T-cell (primary cell): ENCODE measurements at places on chromosomes 3 and 15.

GRCh38 chr15:58163985-58164384, 25.8 kb downstream of the AQP9 start:
- no peak for DNase-seq

- no peak for DNase-seq
Measured at GRCh38 chr3:152581951-152582350, 253.0 kb upstream of the P2RY1 start.

DNA sequence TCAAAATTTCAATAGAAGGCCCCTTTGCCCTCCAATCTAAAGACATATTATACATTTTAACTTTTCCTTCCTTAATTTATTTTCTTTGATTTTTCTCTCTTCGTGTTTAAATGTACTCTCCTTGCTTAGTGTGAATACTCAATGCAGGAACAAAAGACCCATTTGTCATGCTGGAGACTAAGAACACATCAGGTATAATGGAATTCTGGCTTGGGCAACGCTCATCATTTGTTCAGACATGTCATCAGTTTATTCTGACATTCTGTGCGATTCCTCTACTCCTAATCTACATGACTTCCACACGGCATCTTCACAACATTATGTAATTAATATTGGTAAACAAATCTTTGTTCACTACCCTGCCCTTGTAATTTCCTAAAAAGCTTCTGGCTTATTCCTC, 136.6 kb upstream of the LRRN1 start:
- no peak for DNase-seq

- no peak for DNase-seq
Measured at GRCh38 chr3:143507735-143508580, 340.3 kb downstream of the SLC9A9 start.

- DNase-seq = peak; percentile 17
Measured at GRCh38 chr15:33737687-33738601, 230.4 kb upstream of the CHRM5 start.

GRCh38 chr15:98154863-98155262, 194.4 kb downstream of the ARRDC4 start:
- no peak for DNase-seq

- DNase-seq = no peak
Measured at GRCh38 chr3:177295116-177295515, 97.8 kb upstream of the TBL1XR1 start.

DNA sequence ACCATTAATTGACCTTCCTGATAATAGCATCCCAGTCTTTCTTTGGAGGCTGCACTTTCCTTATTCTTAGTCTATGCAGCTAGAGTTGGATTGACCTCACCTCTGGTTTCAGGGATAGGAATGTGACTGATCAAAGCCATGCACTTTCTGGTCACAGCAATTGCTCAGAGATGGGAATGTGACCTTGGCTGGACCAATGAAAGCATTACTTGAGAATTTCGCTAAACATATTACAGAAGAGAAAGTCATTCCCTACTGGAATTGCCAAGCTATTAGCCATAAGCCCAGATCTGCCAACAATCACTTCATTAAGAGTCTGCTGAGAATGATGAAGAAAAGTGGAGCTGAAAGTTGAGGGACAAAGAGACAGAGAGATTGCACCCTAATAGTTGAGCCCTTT, 32.7 kb downstream of the RTP1 start:
- DNase-seq = no peak

DNA sequence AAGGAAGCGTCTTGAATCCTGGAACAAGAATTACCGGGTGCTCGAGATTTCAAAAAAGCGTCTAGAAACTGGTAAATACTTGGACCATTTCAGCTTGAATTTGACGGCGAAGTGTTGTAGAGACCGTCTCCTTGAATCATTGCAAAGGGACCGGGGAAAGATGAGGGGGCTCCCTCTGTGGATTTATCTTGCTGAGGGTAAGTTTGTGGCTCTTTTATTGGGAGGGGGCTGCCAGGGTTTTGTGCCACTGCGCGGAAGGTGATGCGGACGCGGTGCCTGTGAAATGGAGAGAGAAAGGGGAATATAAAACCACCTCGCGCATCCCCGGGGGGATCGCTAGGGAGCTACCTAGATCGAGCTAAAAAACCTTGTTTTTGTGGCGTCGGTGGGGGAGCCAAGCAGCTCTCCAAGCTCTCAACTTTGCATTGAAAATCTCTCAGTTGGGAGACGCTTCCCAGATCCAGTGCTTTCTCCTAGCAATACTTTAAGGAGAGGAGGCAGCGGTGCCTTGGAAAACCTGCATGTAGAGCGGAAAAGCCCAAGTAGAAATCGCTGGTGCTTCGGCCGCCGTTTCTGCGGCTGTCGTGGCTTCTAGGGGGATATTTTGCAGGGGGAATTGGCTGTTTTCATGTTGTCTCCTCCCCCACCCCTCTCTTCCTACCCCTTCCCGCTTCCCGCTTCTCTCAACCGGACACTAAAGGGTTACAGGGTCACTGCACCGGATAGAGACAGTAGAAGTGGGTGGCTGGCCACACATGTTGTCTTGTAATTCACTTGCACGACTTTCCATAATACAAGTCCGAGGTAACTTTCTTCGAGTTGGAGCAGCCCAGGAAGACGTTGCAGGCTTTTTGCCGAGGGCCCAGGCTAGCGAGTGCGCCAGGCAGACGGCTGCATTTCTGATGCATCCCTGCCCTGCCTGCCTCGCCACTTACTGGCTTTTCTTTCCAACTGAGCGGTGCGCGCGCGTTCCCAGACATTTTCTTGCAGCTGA, 187.6 kb downstream of the NLGN1 start:
- no peak for DNase-seq

DNA sequence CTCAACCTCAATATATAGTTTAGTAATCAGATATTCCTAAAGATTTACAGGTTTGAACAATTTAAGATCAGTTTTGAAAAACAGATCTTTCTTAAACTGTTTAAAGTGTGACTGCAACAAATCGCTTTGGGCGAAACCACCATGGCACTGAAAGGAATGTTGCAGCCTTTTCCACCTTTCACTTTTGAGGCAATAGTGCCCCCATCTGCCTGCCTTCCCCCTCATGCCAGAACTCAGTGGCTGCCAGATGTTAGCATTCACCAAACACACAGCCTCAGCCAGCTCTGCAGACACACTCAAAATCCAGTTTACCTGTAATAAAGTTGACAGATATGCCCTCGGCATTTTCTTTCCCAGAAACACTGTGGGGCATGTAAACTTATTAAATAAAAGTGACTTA, 3.3 kb downstream of the LYSMD4 start:
- no peak for DNase-seq

- DNase-seq = no peak
Measured at GRCh38 chr3:101852983-101853840, 3.9 kb downstream of the NFKBIZ start.

DNA sequence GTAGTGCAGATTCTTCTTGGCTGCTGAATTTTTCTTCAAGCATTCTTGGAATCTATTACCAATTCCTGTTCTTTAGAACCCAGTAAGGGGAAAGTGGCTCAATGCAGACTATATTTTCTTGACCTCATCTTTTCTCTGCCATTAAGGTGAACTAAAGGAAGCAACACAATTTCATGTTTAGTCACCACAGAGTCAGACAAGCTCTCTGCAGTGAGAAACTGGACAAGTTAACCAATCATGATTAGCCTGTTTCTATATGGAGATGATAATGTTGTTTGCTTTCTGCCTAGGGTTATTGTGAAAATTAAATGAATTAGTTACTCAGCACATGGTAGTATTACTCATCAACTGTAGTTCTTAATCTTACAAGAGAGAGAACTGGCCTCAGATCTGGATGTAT, 1075.1 kb downstream of the AGBL1 start:
- no peak for DNase-seq

- DNase-seq = no peak
Measured at GRCh38 chr15:91146728-91147127, 46.7 kb downstream of the SV2B start.

DNA sequence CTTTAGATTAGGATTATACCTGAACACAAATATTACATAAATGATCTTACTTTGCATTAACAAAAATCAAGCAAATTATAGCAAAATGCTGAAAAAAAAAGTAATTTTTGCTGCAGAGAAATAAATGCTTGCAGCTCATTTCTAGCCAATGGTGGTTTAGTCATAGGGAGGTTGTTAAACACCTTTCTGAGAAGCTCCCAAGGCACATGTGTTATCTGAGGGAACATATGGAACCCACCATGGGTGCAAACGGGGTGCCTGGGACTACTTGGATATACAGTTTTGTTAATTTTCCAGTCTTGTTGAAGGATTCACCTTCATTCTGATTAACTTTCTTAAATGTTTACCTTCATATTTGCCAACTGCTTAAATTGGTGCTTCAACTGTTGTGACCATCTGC, 8.9 kb upstream of the RAMAC start:
- no peak for DNase-seq

- no peak for DNase-seq
Measured at GRCh38 chr3:14340960-14341708, 61.3 kb upstream of the SLC6A6 start.

DNA sequence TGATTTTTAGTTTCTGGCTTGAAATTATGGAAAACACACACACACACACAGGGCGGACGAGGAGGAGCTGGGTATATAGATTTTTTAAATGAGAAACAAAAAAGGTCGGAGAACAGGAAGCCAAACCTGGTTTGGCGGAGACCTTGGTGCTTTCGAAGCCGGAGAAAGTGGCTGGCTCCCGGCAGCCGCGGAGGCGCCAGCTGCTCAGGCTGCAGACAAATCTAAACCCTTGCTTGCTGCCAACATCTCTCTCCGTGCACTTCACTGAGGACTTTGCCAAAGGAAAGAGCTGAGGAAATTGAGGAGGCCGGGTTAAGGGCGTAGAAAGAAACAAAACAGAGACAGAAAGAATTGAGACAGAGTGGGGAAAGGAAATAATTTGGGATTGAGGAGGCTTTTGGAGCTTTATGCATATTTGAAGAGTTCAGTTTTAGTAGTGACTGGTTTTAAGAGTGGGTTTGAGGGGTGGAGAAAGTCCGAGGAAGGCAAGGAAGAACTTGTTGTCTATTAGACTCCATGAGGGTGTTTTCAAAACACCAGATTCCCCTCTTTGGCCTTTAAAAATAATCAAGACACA, 2.2 kb downstream of the ZIC1 start:
- DNase-seq = no peak

DNA sequence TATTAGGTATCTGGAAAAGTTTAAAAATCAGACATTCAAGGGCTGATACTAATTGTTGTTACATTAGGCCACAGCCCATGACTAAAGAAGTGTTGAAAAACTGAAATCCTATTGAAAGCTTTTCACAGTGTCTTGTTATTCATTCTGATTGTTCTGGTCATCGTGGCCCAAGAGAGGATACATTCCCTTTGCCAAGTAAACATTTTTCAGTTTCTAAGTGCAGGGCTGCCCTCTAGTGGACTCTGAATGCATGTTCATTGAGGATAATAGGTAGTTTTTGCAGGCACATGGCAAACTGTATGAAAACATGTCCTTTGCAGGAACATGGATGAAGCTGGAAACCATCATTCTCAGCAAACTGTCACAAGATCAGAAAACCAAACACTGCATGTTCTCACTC, 181.1 kb downstream of the MYRIP start:
- no peak for DNase-seq

GRCh38 chr3:65733459-65733858, 305.3 kb downstream of the MAGI1 start:
- no peak for DNase-seq

GRCh38 chr3:142180761-142181362, 31.5 kb upstream of the TFDP2 start:
- DNase-seq = peak; percentile 11

- DNase-seq = no peak
Measured at GRCh38 chr3:76242886-76243753, 457.8 kb upstream of the ZNF717 start.

- DNase-seq = no peak
Measured at GRCh38 chr3:26281284-26281985, 341.1 kb upstream of the LRRC3B start.

DNA sequence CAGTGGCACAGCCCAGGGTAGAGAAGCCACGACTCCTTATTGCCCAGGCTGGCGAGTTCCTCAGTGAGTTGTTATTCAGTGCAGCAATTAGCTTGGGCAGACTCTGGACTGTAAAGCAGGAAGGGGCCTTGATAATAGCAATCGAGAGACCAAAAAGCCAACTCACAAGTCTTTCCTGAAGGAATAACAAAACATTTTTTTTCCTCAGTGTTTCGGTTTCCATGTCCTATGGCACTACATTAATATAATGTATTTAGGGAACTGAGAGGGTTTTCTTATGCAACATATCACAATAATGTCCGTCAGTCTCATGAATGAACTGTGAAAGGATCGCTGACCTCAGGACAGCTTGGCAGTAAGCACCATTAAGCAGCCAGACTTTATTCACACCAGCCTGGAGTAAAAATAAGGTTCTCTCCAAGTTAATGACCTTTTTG, 248.9 kb upstream of the TBL1XR1 start:
- no peak for DNase-seq

GRCh38 chr3:64016941-64017620, 6.2 kb downstream of the PSMD6 start:
- DNase-seq = no peak
